Mucosa of gallbladder (tissue), 1 donor: ENCODE measurements at places on chromosomes 3 and 15. TPM values are rescaled to one million over a fixed set of nuclear protein-coding genes. Genes with fewer than 3 reads are reported as not detected.

TMCC1 gene
- total RNA-seq: 52.9 TPM

TF gene
- 22.7 TPM for total RNA-seq

DNA sequence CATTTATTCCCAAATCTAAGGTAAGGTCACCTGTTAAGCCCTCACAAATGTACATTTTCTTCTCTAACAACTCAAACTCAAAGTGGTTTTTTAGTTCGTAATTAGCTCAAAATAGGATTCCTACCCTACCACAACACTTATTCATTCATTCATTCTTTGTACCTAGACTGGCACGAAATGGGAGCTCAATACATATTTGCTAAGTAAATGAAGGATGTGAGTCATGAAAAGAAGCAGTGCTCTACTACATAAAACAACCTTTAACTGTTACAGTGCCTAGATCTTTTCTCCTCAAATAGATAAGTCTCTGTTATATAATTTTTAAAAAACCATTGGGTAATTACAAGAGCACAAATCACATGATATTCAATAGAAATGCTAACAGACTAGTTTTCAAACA lies 13.1 kb downstream of the RSL24D1 start:
- DNase-seq: no peak

GRCh38 chr3:197408177-197408957 lies 110.0 kb upstream of the DLG1 start:
- no peak for DNase-seq

DNA sequence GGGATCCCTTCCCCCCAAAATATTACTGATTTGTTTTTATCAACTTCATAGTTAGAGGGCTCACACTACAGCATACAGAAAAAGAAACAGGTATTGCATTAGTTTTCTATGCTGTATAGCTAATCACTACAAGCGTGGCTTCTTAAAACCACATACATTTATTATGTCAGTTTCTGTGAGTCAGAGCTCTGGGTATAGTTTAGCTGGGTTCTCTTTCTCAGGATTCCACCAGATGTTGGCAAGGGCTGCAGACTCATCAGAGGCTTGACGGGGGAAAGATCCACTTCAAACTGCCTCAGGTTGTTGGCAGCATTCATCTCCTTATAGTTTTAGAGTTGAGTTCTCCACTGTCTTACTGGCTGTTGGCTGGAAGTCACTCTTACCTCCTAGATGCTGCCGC lies 328.0 kb downstream of the NLGN1 start:
- DNase-seq: no peak

- no peak for DNase-seq
Observed at GRCh38 chr15:94002041-94002440, 229.3 kb upstream of the MCTP2 start.

PTX3 gene
- total RNA-seq: 1.4 TPM

GRCh38 chr15:78208887-78209645 lies 25.3 kb downstream of the ACSBG1 start:
- DNase-seq: peak; percentile 36

GRCh38 chr15:80607287-80607980 lies 87.7 kb upstream of the ABHD17C start:
- no peak for DNase-seq

DNA sequence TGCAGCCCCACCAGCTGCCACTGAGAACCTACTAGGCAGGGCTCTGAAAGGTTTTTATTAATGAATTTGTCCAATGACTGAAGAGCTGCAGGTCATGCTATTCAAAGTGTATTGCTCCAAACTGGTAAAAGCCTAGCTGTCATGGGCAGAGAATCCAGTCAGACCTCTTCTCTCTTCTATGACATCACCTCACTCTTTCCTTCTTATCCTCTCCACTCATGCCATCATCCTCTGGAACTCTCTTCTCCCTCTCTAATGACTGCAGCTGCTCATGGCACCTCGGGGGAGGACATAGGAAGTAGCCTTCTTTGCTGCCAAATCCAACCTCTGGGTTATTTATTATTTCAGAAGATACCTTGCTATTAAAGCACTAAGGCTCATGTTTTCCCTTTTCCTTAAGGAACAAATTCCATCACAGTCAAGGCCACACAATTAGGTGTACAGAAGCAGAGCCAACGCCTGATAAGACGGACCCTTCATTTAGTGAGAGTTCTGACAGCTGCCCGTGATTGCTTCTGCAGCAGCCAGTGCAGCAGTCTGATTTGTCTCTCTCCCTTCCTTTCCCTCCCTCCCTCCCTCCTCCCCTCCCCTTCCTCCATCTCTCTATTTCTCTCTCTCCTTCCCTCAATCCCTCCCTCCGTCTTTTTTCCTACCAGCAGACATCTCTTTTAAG lies 87.0 kb upstream of the ONECUT1 start:
- no peak for DNase-seq

SMAD6 gene
- total RNA-seq: 50.5 TPM

KLHL6 gene
- total RNA-seq: 3.7 TPM
